ENCODE measurements at places on chromosomes 12 and 14.

DNA sequence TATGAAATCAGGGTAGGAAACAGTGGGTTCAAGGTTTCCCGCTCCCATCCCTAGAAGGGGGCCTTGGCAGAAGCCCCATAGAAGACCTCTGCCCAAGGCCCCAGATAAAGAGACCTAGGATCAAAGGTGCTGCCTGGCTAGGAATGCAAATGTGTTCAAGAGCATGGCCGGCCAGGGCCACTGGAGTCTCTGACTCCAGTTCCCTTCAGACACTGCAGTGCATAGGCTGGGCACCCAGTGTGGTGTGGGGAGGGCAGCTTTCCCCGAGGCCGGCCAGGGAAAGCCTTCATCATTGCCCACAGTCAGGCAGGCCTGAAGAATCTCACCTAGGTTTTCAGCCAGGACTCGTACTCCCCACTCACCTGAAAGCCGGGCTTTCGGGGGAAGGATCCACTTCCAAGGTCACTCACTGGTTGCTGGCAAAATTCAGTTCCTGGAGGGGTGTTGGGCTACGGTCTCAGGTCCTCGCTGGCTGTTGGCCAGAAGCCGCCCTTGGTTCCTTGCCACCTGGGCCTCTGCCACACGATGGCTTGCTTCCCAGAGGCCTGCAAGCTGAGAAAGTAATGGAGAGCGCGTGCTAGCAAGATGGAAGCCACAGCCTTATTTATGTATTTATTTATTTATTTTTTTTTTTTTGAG lies 9.7 kb upstream of the PEBP1 start:
- DNase-seq: no peak

GRCh38 chr12:69425417-69425816 lies 44.8 kb upstream of the FRS2 start:
- no peak for DNase-seq

GRCh38 chr14:69635981-69636639 lies 24.7 kb downstream of the SUSD6 start:
- DNase-seq: no peak

GRCh38 chr12:6745741-6746525 lies 7.0 kb downstream of the MLF2 start:
- DNase-seq: no peak

DNA sequence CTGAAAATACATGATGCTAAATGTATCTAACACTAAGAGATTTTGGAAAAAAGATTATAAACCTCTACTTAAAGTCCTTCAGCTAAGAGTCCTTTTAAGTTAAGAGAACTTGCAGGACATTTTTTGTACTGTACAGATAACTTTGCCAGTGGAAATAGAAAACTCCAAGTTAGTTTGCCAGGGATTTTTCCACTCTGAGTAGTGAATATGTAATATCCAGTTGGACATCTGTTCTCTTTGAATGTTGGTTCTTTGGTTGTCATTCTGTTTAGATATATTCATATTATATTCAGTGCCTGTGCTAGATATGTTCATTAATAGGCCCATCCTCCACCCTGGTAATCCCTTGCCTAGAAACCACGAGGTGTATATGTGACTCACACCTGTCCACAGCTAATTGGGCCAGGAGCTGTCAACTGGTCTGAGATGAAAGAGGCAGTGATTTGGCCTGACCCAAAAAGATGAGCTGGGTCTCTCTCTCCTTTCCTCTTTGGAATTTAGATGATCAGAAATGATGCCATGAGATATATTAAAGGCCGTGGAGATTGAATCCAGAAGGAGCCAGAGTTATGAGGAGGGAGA lies 261.0 kb upstream of the LRIG3 start:
- DNase-seq: no peak

- DNase-seq: no peak
These were observed 19.1 kb downstream of the BCL7A start for GRCh38 chr12:122040579-122041386.

GRCh38 chr12:11508699-11509098 lies 113.3 kb upstream of the PRB2 start:
- no peak for DNase-seq

GRCh38 chr14:29274890-29275596 lies 508.5 kb downstream of the FOXG1 start:
- DNase-seq: peak; percentile 77

- DNase-seq: no peak
These were observed 386.2 kb upstream of the CCDC196 start for GRCh38 chr14:66099931-66100330.

DNA sequence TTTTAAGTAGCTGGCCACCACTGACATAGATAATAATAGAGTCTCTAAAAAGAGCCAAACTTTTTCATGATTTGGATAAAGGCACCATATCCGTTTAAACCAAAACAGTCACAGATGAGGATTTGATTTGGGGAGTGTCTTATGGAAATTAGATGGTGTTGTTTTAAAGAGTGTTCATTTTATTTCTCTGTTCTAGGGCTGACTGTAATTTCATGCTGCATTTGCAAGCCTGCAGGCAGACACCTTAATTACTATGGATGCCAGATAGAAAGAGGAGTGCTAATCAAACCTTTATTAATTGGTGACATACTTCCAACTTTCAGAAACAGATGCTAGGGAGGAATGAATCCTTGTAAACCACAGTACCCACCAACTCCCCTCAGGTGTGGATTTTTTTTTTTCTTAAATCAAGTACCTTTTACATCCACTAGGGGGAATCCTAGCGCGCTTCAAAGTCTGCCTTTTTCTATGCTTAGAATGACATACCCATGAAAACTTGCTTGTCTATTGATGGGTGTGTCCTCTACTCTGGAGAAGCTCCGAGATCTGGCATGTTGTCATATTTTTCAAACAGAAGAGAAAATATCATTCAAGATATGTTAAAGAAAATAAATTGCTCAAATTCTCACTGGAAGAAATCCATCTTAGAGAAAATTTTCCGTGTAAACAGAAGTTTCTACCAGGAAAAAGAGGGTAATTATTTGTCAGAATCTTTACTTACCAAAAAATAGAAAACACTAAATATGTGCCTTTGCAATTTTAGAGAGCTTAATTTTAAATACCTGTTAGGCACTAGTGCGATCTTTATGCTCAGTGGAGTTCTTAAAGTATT lies 14.2 kb upstream of the PLXNC1 start:
- no peak for DNase-seq

DNA sequence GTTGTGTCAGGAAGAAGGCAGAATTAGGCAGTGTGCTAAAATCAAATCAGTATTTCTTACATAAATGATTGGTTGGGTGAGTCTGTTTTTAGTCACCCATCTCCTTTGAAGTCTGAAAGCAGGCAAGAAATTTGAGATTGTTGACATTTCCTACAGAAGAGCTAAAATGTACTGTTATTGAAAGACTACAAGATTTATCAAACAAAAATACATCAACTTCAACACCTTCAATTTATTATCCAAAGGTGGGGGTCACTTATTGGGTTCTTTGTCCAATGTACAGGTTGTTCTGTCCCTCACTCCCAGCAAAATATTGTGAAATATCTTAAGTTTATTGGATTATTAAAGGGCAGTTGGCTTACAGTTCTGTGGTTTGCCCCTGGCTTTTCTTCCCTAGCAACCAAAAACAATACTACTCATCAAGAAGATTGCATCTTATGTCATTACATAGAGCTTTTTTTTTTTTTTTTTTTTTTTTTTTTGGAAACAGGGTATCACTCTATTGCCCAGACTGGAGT lies 20.6 kb upstream of the PKP2 start:
- no peak for DNase-seq

DNA sequence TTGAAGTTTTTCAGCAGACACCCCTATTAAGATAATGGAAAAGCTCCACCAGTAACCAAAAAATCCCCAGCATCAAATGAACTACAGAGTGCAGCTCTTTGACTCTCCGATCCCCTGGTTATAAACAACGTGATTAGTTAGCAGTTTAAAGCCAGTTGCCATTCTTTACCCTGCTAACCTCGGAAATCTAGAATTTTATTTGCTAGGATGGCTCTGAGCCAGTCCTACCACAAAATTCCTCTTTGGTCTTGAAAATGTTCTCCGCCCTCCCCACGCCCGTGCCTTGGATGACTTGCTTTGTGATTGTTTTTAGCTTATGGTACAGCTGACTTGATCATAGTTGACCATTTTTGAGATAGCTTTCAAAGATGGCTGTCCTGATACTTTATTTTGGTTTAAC lies 1.2 kb downstream of the KLHDC2 start:
- no peak for DNase-seq

GRCh38 chr14:23559010-23559925 lies 3.2 kb downstream of the THTPA start:
- DNase-seq: peak; percentile 20

DNA sequence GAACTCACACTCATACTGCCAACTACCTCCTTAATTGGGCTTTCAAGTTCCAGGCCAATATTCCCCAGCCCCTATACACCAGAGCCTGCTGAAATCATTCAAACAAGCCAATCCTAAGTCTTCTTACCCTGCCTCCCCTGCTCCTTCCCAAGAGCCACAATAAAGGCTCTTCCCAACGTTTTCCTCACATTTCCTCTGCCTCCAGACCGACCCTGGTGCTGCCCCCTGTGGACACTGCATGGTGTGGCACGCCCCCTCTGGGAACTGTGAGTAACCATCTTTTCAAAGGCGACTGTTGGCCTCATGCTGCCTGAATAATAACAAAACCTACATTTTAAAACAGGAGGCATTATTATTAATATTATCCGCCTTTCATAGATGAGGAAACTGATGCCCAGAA lies 111.6 kb upstream of the NOS1 start:
- no peak for DNase-seq

DNA sequence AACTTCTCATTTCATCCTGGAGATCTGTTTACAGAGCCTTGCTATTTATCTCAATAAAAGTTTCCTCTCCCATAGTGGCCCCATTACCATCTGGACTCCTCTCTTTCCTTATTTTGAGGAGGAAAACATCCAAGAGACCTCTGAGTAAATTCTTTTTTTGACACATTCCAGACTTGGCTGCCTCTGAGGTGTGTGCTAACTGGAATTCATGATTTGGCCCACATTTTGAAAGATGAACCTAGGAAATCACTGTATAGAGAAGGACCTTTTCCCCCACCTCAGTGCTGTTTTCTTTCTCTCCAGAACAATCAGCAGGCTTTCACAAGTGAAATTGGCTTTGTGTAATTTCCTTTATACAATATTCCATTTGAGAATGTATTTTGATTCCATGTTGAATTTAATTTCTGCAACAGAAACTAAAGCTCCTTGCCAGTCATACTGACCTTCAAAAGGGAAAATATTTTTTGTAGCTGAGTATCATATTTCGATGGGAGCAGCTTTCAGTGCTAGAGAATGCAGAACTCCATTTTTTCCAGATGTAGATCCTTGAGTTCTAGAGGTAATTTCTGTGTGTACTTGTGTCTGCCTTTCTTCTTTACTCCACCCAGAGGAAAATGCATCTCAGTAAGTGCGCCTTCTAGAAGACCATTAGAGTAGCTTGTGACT lies 244.9 kb upstream of the RGS6 start:
- DNase-seq: no peak

DNA sequence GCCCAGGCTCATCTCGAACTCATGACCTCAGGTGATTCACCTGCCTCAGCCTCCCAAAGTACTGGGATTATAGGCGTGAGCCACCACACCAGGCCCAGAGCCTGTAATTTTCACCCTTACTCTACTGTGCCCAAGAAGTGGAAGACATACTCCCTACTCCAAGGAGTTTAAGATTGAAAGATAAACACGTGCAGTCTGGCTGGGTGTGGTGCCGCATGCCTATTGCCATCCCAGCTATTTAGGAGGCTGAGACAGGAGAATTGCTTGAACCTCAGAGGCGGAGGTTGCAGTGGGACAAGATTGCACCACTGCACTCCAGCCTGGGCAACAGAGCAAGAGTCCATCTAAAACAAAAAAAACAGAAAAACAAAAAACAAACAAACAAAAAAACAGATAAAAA lies 90.0 kb downstream of the NINJ2 start:
- DNase-seq: no peak

- no peak for DNase-seq
These were observed 133.5 kb downstream of the CPNE8 start for GRCh38 chr12:38771871-38772270.

GRCh38 chr12:47139000-47139681 lies 59.4 kb upstream of the AMIGO2 start:
- no peak for DNase-seq

GRCh38 chr12:122230798-122231197 lies 4.9 kb upstream of the DIABLO start:
- DNase-seq: no peak

DNA sequence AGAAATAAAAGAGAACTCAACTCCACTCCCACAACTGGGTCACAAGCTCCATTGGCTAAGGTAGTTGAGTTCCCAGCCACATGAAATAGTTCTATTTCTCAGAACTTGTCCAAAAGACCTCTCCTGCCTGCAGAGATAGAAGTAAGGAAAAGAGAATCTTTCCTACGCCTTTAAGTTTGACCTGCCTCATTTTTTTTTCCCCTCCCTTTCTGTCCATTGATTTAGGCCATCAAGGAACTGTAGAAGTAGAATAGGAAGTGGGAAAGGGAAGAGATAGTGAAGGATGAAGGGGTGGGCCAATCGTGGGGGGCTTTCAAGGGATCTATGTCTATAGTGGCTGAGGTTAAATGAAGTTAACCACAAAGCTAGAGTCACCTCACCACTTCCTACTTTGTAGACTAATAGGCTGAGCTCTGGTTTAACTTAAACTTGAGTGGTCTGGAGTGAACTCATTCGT lies 13.9 kb upstream of the NUDT4 start:
- DNase-seq: no peak

DNA sequence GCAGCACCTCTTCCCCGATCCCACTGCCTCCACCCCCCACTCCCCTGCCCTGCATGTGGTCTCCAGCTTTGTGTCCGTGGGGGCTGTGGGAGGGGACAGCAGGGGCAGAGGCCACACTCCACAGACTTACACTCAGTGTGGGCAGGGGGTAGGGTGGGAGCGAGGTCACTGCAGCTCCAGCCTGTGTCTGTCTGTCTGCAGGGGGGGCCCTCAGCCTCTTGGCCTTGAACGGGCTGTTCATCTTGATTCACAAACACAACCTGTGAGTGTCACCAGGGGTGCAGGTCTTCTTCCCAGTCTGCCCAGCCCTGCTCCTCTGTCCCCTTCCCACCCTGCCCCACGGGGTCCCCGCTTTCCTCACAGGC lies 6.5 kb downstream of the NOC4L start:
- no peak for DNase-seq

Measured in NCI-H187 (cell line).